Stimulated activated CD4-positive, alpha-beta T cell treated with anti-CD3 and anti-CD28 coated beads, TNF-alpha, amount 100 ng/mL, for 4 hours (primary cell): ENCODE measurements at places on chromosomes 5 and 9.

DNA sequence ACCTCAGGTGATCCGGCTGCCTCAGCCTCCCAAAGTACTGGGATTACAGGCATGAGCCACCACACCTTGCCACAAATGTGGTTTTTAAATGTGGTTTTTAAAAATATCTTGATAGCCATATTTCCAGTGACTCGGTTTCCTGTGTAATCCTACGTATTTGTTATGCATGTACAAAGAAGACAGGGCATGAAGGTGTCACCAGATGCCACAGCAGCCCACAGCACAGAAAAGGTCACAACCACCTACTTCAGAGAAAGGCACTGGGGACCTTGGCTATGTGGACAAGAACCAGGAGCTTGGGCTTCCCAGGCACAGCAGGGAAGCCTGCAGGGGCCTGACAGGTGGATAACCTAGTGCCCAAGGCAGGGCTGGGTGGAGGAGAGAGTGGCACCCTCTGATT, 38.0 kb downstream of the C9orf50 start:
- no peak for DNase-seq

DNA sequence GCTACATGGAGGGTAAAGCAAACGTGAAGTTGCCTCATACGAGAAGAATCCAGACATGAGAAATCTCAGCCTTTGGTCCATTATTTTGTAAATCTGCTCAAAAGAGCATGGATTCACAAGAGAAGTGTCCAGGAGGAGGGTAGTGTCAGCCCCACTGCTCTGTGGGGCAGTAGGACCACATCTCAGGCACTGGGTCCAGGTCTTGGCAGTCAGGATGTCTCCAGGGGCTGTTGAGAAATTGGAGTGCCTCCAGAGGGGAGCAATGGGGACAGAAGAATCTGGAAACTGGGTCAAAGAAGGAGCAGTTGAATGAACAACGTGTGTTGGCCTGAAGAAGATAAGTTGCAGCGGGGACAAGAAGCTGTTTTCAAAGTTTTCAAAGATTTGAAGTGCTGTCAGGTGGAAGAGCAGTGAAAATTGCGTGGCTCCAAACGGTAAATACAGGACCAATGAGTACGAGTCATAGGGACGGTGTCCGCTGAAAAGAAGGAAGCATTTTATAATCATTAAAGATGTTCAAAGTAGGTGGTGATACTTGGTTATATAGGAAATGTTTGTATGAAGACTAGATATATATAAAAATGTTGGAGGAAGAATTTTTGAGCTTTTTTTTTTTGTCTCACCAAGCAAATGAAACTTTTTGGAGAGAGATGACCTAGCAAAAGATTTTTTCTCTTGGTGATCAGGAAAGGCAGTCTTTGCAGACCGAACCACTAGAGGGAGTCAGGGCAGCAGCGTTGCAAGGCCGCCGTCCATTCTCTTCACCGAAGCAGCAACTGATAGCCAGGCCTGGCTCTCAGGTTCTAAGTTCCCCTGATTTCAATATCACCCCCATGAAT, 57.1 kb upstream of the ZBED3 start:
- DNase-seq, result peak; percentile 9

- no peak for DNase-seq
These were observed 1260.8 kb upstream of the WWC1 start for GRCh38 chr5:167030500-167031120.

- no peak for DNase-seq
These were observed 3.3 kb downstream of the SLF1 start for GRCh38 chr5:94621763-94622162.

- no peak for DNase-seq
These were observed 71.5 kb downstream of the MRPS27 start for GRCh38 chr5:72248410-72248981.

GRCh38 chr5:161889971-161890370, 42.1 kb downstream of the GABRA1 start:
- no peak for DNase-seq

DNA sequence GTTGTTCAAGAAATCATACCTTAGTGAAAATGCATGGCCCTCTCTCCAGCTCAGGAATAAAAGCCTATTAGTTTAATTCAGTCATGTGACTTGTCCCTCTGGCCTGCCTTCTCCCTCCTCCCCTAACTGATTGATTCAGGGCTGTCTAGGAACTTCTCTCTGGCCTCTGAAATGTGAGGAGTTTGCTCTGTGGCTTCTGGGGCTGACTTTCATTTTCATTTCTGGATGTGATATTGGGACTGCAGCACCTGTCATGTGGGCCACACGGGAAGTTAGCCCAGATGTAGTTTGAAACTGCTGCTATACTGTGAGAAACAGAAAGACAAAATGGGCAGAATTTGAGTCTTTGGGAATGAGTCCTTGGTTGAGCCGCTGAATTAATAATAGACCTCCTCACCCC, 44.8 kb downstream of the PARP8 start:
- no peak for DNase-seq

GRCh38 chr9:125956102-125956501, 208.9 kb downstream of the PBX3 start:
- DNase-seq, result no peak

- no peak for DNase-seq
These were observed 2.3 kb downstream of the FAM221B start for GRCh38 chr9:35826071-35826701.

DNA sequence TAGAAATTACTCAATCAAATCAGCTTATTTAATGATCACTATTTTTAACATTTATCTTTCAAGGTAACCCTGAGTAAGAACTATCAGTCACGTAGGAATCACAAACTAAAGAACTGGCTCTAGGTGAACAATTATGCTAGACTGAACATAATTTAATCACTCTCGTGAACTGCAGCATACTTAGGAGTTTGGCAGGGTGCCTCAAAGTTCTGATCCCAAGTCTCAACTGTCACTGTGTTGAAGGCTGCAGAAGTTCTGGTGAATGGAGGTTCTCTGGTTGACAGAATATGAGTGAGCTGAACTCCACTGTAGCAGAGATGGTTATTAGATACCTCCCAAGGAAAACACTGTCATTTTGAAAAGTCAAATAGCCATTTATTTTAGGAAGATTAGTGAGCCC, 89.1 kb downstream of the KLHL3 start:
- DNase-seq, result no peak

- no peak for DNase-seq
These were observed 156.2 kb upstream of the S1PR3 start for GRCh38 chr9:88835038-88835466.

GRCh38 chr5:150479416-150479815, 28.5 kb upstream of the NDST1 start:
- DNase-seq, result no peak

- DNase-seq, result no peak
These were observed 17.3 kb downstream of the QSOX2 start for GRCh38 chr9:136228107-136228875.

DNA sequence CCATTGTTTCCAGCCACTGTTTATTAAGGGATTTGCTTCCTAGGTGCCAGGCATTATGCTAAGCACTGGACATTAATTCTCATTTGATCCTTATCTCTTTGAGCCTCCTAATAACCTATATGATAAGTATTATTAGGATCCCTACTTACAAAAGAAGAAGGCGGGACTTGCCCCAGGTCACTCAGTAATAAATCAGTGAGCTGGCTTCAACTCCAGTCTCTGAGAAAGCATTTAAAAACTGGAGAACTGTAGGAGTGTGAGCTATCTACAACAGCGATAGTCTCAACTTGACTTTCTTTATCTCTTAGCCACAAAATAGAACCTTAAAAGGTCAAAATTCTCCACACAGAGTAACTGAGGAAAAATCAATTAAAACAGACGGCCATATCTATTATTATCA, 155.0 kb downstream of the GNAQ start:
- DNase-seq, result no peak

DNA sequence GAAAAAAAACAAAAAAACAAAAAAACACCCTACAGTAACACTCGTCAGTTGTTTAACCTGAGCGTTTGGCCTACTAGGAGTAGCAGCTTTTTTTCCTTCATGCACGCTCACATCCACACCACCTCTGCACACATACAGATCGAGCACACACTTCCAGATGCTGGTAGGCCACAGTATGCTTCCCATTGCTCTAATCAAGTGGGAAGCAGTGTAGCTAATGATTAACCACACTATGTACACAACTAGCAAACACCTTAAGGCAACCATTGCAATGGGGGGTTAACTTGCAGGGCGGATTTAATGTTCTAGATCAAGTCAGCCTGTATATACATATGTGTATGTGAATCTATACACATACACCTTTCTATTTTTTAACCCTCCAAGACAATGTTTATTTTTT, 65.5 kb upstream of the GLRX start:
- no peak for DNase-seq

DNA sequence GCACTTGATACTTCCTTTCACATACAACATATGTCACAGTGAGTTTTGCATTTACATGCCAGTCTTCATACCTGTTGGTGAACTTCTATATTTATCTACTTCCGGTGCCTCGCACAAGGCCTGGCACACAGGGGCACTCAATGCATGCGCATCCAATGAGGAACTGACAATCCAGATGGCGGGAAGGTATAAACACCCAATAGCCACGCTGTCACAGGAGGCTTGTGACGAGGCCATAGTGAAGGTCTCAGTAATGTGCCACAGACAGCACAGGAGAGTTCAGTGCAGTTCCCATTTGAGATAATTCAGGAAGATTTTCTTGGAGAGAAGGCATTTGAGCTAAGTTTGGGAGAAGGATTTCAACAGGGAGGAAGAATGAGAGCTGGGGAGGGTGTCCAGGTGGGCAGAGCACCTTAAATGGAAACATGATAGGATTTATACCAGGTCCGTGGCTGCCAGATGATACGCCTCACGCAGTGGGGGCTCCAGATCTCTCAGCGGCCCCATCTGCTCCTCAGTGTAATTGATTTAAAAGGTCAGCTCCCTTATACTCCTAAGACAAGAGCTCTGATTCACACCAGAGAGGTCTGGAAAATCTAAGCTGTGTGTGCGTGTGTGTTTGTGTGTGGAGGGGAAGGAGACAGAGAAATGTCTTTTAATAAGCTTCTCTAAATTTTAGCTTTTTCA, 206.2 kb downstream of the DCP2 start:
- no peak for DNase-seq

GRCh38 chr5:171410181-171410580, 9.3 kb upstream of the FGF18 start:
- no peak for DNase-seq

DNA sequence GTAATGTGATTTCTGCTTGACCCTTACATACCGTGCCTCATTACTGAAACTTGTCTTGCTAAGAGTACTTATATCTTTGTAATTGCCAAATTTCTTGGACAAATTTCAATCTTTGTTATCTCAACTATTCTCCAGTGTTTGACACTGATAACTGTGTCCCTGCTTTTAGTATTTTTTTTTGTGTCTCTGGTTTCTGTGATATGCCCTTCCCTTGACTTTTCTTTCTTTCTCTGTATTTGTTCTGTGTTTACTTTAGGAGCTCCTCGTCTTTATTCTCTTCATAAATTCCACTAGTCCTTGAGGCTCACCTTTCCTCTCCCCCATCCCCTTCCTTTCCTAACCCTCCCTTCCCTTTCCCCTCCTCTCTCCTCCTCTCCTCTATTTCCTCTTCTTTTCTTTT, 123.7 kb upstream of the FBXL17 start:
- no peak for DNase-seq

- no peak for DNase-seq
These were observed 1.0 kb upstream of the PAX5 start for GRCh38 chr9:37034938-37035647.

DNA sequence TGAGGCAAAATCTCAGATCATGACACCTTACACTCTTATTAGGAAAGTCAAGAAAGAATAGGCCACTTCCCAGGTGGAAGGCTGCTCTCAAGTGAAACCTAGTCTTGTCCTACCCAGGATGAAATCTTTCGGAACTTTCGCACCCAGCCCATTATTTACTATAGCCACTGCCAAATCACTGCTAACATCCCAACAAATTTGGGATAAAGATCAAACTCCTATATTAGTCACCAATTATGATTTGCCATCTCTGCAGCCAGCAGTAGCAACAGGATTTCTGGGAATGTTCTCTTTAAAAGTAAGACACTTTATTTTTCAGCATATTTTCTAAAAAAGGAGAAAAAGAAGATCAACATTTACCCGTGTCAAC, 224.6 kb downstream of the GAS1 start:
- no peak for DNase-seq

DNA sequence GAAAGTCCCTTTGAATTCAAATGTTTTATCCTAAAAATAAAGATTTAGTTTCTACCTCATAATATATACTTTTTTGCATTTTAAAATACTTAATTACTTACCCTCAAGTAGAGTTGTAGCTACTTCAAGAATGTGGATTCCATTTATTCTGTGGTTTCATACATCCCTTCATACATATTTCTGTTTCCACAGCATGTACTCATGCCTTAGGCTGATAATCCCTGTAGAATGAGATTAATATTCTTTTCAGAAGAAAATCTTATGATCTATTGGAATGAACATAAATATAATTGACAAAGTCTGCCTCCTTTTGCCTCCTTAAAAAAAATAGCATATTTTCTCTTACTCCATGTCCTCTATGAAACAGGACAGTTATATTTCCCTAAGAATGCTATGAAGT, 465.7 kb downstream of the DTWD2 start:
- no peak for DNase-seq

DNA sequence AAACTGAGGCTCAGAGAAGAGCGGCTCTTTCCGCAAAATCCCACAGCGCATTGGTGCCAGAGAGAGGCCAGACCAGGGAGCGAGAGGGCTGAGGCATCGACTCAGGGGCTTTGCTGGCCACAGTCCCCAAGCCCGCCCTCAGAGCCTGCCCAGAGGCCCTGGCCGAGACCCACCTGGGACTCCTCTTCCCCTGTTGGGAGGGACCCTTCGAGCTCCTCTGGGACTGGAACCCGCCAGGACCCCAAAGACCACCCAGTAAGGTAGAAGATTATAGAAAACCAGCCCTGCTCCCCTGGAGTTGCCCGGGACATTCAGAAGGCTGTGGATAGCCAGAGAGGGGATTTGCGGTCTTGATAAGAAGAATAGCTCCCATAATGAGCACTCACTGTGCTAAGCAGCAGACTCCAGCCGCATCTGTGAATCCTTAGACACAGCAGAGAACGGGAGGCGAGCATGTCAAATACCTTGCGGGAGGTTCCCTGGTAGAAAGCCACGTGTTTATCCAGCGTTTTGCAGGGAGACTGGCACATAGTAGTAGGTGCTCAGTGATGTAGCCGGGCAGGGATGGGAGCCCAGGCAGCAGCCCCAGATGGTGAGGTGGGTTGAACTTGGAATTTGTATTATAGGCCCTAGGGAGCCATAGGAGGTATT, 651 bp upstream of the AK1 start:
- no peak for DNase-seq

- no peak for DNase-seq
These were observed 20.1 kb downstream of the FBXL17 start for GRCh38 chr5:108361771-108362170.

- DNase-seq, result no peak
These were observed 213.2 kb downstream of the EPB41L4A start for GRCh38 chr5:112205846-112206245.

DNA sequence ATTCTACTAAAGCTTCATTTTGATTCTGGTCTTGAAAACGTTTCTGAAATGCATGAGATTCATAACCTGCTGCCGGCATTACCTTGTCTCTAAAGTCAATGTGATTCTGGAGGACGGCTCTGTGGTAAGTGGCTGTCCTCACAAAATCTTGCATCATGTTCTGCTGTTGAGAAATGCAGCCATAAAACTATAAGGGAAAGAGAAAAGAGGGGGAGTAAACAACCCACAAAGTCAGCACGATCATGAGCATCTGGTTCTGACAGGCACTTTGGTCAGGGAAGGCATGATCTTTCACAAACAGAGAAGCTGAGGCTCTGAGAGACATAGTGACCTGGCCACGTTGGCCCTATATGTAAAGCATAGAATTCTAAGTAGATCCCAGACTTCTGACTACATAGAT, 168.9 kb upstream of the PUM3 start:
- no peak for DNase-seq
